ENCODE measurements at places on chromosomes 6 and 20. TPM values are rescaled to one million over a fixed set of nuclear protein-coding genes. Genes with fewer than 3 reads are reported as not detected.

DNA sequence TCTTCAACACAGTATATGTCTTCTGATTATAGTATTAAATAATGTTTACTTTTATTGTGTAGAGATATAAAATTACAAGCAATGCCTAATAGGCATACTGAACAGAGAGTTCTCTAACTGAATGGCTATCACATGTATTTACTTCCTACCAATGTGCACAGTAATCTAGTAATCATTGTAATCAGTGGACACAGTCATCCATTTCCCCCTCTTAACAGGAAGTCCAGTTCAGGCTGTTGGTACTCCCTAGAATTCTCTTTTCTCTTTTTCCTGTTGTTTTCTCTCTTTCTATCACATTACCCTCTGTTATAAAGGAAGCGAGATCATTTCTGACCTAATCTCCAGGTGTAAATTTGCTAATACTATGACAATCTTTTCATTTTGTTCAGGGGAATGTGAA lies 172.5 kb downstream of the HTR1B start:
- DNase-seq: no peak

GRCh38 chr6:170178561-170179477 lies 112.1 kb downstream of the DLL1 start:
- no peak for DNase-seq

- DNase-seq: no peak
Measured at GRCh38 chr20:36474563-36474962, 66.8 kb upstream of the MYL9 start.

The PDYN gene
- not detected for total RNA-seq

DNA sequence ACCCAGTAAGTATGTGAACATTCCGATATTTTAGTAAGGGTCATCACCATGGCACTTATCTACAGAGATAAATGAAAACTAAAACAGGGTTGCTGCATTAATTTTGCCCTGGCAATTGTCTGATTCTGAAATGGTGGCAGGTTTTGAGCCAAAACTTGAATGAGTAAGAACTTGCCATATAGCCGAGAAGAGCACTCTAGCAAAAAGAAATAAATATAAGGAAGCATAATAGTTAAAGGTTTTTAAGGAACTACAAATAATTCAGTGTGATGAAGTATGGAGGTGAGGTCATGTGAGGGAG lies 68.5 kb upstream of the BTN3A2 start:
- no peak for DNase-seq

- DNase-seq: no peak
Measured at GRCh38 chr20:24622856-24623255, 153.4 kb downstream of the SYNDIG1 start.

DNA sequence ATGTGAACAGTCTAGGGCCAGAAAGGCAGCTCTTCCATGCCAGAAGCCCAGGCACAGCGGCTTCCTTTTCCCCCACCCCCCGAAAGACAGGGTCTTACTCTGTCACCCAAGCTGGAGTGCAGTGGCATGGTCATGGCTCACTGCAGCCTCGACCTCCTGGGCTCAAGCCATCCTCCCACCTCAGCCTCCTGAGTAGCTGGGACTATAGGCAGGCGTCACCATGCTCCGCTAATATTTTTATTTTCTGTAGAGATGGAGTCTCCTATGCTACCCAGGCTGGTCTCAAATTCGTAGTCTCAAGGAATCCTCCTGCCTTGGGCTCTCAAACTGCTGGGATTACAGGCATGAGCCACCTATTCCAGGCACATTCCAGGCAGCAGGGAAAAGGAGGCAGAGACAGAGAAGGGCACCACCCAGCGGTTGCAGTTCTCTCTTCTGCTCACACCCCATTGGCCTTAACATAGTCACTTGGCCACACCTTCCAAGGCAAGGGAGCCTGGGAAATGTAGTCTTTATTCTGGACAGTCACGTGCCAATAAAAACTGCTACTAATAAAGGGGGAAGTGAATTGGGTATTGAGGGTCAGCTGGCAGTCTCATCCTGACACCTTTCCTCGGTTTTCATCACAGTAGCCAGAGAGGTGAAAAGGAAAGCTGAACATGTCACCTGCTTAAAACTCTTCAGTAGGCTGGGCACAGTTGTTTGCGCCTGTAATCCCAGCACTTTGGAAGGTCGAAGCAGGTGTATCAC lies 205.9 kb downstream of the ZMYND8 start:
- DNase-seq: peak; percentile 80
